Globus pallidus (tissue), 1 donor: ENCODE measurements at places on chromosomes 3 and 15.

DNA sequence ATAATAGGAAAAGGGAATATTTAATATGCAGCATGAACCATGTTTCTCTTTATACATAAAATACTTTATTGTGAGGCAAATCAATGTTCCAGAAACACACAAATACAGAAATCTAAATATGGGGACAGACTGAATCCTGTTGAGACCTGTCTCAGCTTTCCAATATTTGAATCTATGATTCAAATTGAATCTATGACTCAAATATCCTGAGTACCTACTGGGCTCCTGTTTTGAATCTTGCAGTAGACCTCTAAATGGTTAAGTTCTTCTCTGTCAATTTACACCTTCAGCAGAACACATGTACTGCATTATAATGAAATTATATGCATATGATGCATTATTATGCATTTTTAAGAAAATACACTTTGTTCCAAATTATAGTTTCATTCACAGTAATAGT lies 143.2 kb upstream of the PLXND1 start:
- DNase-seq, result no peak

- no peak for DNase-seq
These were observed 11.7 kb upstream of the SEMA3B start for GRCh38 chr3:50256978-50257890.

GRCh38 chr3:117454908-117455307 lies 745.3 kb downstream of the TUSC7 start:
- DNase-seq, result no peak

DNA sequence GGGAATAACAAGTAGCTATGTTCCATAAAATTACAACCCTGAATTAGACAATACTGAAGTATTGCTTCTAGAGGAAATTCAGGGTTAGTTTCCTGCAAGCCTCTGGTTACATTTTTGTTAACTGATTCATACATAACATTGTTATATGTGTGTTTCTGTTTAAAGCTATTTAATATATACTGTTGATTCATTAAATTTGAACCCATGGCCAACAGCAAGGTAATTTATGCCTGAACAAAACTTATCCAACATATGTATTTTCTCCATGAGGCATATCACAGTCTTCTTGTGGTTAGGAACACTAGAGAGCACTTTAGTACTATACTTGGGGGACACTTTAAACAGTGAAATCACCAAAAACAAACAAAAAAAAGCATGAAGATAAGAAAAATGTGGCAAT lies 47.7 kb upstream of the PTX3 start:
- no peak for DNase-seq

DNA sequence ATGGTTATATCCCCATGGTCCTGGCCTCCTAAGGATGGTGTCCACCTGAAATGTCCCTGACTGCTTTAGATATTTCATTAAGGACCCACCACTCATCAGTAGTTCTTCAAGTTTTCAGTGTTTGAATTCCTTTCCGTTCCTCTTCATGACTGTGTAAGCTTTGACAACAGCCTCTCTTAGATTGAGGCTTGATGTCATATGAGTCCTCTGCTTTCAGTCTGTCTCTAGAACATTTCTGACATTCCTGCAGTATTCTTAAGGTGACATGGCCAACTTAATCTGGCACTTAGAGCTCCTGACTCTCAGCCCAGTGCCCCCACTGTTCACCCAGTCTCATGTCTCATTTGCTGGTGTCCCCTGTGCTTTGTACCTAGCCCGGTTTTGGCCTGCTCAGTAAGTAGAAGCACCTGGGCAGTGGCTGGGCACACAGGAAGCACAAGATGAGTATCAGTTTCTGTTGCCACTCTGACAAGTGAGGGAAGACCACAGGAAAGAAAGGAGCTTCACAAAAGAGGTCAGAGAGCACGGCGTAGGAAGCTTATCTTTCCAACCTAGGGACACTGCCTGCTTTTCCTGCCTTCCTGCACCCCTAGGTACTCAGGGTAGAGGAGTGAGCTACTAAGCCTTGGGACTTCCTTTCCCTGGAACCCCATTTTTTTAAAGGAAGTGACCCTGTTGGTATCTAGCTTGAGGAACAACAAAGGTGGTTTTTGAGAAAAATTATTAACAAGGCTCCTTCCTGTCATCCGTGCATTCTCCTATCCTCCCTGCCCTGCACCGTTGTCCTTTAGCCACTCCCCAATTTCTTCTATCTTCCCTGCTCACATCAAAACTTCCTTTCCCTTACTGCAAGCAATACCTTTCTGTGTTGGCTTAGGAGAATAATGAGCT lies 103.1 kb downstream of the KLHL25 start:
- DNase-seq, result no peak

GRCh38 chr15:100041127-100041828 lies 300.5 kb downstream of the ADAMTS17 start:
- DNase-seq, result no peak

DNA sequence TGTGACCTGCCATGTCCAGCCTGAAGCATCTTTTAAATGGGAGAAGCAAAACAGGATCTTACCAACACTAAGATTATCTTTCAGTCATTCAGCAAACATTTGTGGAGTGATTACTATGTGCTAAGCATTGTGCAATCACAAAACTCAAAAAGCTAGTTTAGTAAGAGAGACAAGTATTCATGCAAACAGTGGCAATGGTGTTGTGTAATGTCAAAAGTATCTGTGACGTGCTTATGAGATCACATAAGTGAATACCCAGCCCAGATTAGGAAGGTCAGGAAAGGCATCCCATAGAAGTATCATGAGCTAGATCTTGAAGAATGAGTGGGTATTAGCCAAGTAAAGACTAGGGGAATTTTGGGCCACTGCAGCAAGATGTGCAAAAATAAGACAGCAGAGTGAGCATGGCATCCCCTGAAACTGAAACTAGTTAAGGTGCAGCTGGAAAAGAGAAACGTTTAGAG lies 32.1 kb downstream of the SEC62 start:
- DNase-seq, result no peak

DNA sequence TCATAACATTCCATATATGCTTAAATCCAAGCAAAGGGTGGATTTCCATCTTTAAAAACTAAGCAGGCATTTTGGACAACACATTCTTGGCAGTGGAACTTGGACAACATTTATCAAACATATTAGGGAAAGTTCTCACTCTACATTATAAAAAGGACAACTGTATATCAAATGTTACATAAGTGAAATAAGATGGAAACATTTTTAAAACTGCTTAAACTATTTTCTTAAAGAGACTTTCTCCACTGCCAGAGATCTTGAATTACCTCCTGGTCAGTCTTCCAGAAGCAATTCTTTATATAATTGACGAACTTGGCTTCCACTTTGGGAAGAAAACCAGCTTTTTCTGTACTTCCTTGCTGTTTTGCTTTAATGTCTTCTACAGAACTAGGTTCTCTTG lies 109.3 kb downstream of the NEO1 start:
- no peak for DNase-seq

DNA sequence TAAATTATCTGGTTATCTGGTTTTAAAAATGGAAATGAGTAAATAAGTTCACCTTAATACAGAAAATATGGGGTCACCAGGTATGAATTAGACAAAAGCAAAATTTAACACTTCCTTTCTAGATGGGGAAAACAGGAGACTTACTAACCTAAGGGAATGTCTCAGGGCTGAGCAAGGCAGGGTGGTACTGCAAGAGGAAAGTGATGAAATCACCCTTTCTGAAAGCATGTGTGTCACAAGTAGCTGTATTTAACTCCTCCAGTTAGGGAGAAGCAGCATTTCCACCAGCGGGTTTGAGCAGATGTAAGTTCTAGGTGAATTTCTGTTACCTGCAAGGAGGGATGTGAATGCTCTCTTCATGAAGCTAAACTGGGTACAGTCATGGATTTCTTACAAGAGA lies 629.1 kb downstream of the MECOM start:
- DNase-seq, result no peak

- no peak for DNase-seq
These were observed 14.0 kb downstream of the ABHD6 start for GRCh38 chr3:58251631-58252035.

- no peak for DNase-seq
These were observed 67.5 kb downstream of the PROS1 start for GRCh38 chr3:93906245-93906644.
